ENCODE measurements at places on chromosomes 2 and 18.

GRCh38 chr2:96863575-96864342 lies 5.9 kb upstream of the ANKRD39 start:
- DNase-seq, result no peak

DNA sequence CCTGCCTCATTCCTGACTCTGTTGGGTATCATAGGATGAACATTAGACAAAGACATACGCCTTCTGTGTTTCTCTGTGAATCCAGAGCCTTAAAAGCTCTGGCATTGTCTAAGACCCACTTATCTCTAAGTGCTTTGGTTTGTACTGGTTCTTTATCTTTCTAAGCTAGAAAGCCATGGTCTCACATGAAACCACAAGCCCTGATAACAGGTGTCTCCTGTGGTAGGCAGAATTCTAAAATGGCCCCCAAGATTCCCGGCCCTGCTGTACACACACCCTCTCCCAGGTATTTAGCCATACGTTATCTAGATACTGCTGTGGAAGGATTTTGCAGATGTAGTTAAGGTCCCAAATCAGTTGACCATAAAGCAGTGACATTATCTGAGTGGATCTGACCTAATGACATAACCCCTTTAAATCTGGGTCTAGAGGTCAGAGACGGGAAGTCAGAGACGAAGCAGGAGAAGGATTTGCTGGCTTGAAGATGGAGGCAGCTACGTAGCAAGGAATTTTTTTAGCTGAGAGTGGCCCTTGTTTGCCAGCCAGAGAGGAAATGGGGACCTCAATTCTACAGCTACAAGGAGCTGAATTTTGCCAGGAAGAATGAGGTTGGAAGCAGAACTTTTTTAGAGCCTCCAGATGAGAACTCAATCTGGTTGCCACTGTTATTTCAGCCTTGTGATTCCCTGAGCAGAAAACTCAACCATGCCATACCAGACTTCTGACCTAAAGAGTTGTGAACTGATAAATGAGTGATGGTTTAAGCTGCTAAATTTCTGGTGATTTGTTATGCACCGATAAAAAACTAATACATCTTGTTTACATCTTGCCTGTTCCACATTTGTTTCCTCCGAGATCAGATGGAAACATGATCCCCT lies 186.7 kb downstream of the CAMKMT start:
- DNase-seq, result no peak

DNA sequence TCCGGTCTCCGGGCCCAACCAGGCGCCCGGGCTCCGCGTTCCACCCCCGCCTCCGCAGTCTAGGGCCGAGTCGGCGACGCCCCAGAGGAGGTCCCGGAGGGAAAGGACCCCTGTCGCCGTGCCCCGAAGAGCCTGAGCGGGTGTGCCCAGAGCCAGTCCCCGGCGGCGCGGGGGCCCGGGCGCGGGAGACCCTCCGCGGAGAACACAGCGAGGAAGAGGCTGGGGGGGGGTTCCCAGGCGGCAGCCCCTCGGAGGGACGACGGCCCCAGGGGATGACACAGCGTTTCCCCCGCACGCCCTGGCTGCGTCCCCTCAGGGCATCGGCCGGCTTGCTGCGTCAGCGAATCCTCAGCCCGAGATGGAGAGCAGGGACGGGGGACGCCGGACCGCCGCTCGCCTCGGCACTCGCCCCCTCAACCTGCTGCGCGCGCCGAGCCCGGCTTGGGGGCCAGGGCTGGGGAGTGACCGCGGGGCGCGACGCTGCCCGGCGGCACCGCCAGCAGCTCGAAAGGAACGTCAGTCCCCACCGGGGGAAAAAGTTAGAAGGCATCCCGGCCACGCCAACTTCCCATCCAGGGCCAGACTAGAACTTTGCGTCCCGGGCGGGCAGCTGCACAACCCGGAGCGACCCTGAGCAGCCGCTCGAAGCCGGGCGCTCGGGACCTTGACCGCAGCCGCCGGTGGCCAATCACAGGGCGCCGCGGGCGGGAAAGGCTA lies 711 bp downstream of the SFXN5 start:
- DNase-seq, result no peak

DNA sequence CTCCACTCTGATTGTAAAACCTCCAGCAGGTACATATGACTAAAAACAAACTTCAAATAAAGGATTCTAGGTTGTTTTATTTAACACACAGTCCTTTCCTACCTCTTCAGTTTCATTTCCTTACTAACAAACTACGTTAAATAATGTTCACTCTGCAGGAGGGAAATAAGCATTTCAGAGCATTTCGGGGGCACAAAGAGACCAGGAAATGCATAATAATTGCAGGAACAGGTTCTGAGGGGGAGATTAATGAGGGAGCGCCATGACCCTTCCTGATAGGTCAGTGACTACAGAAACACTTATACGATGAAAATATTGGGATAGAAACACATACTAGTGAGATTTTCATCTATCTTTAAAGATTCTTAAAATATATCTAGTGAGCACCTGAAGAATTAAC lies 416.6 kb downstream of the NRXN1 start:
- no peak for DNase-seq

DNA sequence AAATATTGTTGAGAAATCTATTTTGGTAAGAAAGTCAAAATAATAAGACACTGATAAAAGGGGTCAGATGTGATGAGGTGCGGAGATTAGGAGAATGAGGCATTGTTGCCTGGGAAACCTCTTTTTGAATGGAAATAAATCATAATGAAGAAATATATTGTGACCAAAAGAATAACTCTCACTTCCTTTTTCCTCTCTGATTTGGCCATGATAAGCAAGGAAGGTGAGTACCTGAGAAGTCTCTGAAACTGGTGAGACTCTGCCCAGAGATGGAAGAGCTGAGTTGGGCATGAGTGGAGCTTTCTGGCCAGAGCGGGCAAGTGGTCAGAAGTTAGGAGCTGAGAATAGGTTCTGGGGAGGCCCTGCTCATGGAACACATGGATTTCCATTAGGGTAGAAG lies 11.8 kb downstream of the LAMA3 start:
- DNase-seq, result no peak

- no peak for DNase-seq
Observed at GRCh38 chr2:233047206-233047605, 12.9 kb upstream of the INPP5D start.

GRCh38 chr2:7950035-7950612 lies 731.7 kb upstream of the ID2 start:
- DNase-seq, result no peak

- DNase-seq, result no peak
Observed at GRCh38 chr2:108315444-108315934, 26.8 kb downstream of the SULT1C2 start.

GRCh38 chr2:221676566-221677172 lies 104.6 kb upstream of the EPHA4 start:
- DNase-seq, result no peak

DNA sequence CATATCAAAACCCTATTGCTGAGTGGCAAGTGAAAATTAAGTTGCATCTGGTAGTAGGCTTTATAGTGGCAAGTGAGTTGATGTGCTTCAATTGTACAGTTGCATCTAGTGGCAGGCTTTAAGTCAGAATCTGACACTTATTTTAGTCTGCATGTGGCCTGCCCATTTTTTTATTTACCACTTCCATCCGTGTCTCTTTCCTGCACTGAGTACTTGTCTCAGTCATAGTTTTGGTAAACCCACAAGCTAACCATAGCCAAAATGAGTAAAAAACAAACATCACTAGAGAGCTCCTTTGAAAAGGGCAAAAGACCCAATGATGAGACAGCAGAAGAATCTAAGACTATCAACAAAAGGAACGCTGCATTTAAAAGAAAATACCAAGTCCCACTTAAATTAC lies 96.0 kb upstream of the CRACDL start:
- no peak for DNase-seq

- DNase-seq, result no peak
Observed at GRCh38 chr18:429030-429429, 71.5 kb downstream of the COLEC12 start.
